ENCODE measurements at places on chromosomes 2 and 18.

DNA sequence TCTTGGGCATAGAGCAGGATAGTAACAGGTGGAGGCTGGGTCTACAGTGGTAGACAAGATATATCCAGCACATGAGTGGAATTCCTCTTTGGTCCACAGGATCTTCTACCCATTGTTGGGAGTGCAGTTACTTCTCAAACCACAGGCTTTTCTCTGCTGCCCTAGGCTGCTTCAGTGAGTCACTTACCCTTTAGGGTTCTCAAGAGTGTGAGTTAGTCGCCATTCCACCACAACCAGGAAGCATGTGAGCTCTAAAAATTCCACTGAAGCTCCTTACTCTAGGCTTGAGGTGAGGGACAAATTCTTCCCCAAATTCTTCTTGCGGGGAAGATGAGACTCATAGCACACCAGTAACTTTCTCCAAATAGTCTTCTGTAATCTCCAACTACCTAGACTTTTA is 189.4 kb downstream of the PLCL1 start:
- no peak for DNase-seq

DNA sequence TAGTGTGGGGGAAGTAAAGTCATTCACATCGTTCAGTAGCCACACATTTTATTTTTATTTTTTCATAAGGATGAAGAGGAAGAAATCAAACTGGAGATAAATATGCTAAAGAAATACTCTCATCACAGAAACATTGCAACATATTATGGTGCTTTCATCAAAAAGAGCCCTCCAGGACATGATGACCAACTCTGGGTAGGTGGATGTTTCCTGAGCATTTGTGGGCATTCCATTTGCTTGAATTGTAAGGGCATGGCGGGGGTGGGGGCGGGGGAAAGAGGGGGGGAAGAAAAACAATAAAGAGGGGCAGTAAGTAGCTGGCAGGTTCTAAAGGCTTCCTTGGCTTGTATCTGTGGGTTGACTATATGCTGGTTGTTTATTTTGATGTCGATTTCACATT is 126.4 kb downstream of the MAP4K4 start:
- DNase-seq = no peak

- DNase-seq = no peak
Observed at GRCh38 chr2:196012314-196012713, 56.3 kb downstream of the DNAH7 start.

- DNase-seq = no peak
Observed at GRCh38 chr2:98720286-98720685, 10.6 kb downstream of the MGAT4A start.

DNA sequence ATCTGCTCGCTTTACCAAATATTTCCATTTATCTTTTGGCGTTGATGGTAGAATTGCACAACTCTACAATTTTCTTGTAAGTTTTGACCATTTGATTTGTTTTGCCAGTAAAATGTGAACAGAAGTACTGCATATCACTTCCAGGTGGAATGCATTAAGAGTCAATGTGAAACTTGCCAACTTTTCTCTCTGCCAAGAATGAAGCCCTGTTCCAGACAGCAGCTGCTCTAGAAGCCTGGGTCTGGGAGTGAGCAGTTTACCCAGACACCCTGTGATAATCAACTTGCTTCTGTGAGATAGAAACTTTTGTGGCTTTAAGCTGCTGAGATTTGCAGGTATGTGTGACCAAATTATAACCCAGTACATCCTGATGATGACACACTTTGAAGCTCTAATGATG is 115.9 kb upstream of the SYT4 start:
- no peak for DNase-seq
